ENCODE measurements at places on chromosomes 11 and 22. TPM values are rescaled to one million over a fixed set of nuclear protein-coding genes. Genes with fewer than 3 reads are reported as not detected.

KRTAP5-9 gene
- total RNA-seq = not detected

CENPM gene
- total RNA-seq = 2.6 TPM

APOA1 gene
- 6.9 TPM for total RNA-seq

CLDN5 gene
- total RNA-seq = 2.1 TPM

OR51E2 gene
- total RNA-seq = not detected

TMA7B gene
- total RNA-seq = not detected

MOGAT2 gene
- not detected for total RNA-seq

PATE2 gene
- not detected for total RNA-seq

TMPRSS13 gene
- total RNA-seq = not detected

PNPLA3 gene
- 3.4 TPM for total RNA-seq

PGAP2 gene
- total RNA-seq = 4.8 TPM

PRODH gene
- 13.6 TPM for total RNA-seq

SWAP70 gene
- total RNA-seq = 20.7 TPM

C11orf52 gene
- total RNA-seq = 2.0 TPM
